Keratinocyte (primary cell): ENCODE measurements at places on chromosomes 5 and 9. TPM values are rescaled to one million over a fixed set of nuclear protein-coding genes. Genes with fewer than 3 reads are reported as not detected.

The FSTL4 gene
- 0.82 to 4.2 TPM (median 1.7 TPM) in 3 replicates for polyA plus RNA-seq

The PCDHGB5 gene
- 1.8 to 4.3 TPM (median 1.9 TPM) in 3 replicates for polyA plus RNA-seq

DNA sequence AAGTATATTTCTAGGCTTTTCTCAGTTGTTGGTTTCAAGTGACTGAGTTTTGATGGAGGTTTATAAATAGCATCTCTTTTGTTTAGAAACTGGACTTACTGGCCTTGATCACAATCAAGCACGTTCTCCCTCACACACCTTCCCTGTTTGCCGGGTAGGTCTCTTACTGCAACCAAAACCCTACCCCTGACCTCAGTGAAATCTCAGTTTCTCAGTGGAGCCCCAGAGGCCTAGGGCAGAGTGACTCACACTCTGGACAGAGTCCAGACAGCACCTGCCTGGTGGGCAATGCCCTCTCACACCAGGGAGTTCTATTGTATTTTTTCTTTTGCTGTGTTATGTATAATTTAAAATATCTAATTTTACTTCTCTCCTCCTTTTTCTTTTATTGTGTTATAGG lies 48.4 kb upstream of the EPB41L4B start:
- no peak for DNase-seq

DNA sequence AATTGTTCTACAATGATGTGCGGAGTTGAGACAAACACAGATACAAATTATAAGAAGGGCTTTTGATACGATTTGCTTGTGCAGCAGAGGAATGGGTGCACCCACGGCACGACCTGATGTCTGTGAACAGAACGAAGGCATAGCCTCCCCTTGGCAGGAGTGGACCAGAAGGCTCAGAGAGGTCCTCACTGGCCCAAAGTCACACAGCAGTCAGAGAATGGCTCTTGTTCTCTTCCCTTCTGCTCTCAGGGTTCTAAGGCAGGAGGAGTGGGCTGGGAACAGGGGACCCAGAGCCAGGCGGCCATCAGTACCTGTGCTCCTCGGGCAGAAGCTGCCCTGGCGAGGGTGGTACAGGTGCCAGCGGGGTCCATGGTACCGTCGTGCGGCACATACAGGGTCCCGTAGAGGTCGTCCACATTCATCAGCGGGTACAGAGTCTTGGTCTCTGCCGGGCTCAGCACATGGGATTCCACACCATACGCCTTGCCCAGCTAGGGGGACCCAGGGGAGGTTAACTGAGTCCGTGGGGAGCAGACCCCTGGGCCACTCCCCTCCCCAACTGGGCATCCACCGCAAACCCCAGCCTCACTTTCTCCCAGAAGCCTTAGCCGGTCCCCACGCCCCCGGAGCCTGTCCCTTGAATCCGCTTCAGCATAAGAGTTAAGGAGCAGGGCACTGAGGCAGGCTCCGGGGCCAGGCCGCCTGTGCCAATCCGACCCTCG lies 7.0 kb downstream of the SARDH start:
- DNase-seq = no peak

GRCh38 chr5:153896701-153897100 lies 142.0 kb downstream of the FAM114A2 start:
- no peak for DNase-seq
